ENCODE measurements at places on chromosomes 16 and 17.

GRCh38 chr16:78788276-78788675 lies 688.8 kb downstream of the WWOX start:
- DNase-seq, result no peak

GRCh38 chr17:40551879-40552768 lies 13.1 kb downstream of the CCR7 start:
- DNase-seq, result peak; percentile 24

DNA sequence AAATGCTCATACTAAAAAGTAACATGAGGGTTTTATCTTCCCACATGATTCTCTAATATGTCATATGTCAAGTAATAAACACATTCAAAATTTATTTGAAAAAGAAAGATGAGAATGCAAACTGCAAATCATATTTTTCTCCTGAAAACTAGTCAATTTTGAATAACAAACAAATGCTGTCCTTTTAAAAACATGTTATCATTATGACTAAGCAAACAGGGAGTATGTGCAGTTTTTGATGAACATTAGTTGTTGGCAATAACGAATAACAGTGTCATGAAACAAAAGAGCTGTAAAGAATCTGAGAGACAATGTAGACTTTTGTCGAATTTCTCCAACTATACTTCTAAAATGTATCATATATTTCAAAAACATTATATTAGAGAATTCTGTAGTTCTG lies 34.8 kb downstream of the RPGRIP1L start:
- no peak for DNase-seq

DNA sequence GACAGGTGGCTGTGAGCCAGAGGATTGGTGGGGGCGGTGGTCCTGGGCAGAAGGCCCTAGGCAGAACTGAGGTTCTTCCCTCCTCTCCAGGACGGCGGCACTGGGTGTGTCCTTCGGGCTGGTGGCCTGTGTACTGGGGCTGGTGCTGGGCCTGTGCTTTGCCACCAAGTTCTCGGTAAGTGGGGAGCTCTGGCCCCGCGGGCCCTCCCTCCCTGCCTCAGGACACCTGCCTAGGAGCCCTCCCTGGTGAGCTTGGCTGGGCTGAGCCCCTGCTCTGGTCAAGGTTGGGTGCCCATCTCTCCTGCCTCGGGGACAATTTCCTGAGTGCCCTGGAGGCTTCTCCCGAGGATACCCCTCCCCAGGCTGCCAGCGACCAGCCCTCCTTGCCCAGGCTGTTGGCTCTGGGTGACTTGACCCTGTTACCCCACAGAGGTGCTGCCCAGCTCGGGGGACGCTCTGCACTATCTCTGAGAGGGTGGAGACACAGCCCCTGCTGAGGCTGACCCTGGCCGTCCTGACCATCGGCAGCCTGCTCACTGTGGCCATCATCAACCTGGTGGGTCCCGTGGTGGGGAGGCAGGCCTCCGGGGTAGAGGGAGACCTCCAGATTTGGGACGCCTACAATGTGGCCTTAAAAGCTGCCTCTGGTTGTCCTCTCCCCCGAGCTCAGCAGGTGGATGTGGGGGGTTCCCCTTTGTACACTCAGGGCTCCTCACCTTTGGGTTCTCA lies 42.0 kb downstream of the ADCY7 start:
- DNase-seq, result no peak

DNA sequence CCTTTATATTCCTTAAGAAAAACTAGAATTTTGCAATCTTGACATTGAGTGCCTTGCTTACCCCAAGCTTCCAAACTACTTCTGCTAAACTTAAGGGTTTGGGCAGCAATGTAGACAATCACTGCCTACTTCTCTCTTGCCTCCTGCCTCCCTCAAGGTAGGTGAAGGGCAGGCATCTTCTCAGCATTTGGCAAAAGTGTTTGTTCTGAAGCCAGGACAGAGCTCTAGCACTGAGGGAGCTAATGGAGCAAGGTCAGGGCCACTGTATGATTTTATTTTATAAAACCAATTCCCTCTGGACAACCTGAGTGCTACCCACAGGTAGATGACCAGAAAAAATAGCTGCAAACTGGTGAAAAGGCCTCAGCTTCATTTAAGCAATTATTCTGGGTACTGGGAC lies 111.8 kb downstream of the IRX3 start:
- no peak for DNase-seq

GRCh38 chr16:30972872-30973271 lies 12.1 kb upstream of the HSD3B7 start:
- no peak for DNase-seq

GRCh38 chr16:25785361-25785760 lies 93.6 kb downstream of the HS3ST4 start:
- DNase-seq, result no peak

- DNase-seq, result no peak
Measured at GRCh38 chr16:50252874-50253513, 13.4 kb upstream of the ADCY7 start.

DNA sequence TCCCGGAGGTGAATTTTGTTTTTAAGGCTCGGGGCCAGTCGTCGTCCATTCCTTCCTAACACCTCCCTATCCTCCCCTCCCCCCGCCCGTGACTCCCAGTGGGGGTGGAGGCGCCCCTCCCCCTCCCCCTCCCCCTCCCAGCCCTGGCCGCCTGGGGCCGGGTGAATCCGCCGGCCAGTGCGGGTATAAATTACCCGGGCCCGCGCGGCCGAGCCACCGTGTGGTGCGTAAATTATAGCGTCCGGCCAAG lies 2.0 kb upstream of the GSE1 start:
- no peak for DNase-seq

DNA sequence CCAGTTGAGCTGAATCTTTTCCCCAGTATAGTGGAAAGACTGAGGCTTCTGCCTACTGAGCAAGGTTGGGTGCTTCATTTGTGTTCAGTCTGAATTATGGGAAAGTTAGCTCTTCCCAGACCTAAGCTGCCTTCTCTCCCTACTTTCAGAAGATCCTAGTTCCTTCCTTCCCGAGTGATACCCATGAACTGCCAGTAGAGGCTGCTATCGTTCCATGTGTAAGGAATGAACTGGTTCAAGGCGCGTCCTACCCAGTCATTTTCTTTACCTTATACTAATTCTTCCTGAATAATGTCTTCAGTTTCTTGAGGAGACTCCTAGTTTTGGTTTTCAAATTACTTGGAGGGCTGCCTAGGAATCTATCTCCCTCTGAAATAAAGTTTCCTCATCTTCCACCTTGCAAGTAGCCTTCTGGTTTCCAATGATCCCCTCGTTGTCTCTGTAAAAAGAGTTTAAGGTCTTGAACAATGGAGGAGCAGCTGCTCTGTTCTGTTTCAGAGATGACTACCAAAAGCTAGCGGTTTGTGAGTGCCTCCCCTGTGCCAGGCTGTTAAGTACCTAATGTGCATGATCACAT lies 934 bp upstream of the AOC2 start:
- no peak for DNase-seq

- no peak for DNase-seq
Measured at GRCh38 chr17:81428516-81428915, 33.3 kb downstream of the BAHCC1 start.

DNA sequence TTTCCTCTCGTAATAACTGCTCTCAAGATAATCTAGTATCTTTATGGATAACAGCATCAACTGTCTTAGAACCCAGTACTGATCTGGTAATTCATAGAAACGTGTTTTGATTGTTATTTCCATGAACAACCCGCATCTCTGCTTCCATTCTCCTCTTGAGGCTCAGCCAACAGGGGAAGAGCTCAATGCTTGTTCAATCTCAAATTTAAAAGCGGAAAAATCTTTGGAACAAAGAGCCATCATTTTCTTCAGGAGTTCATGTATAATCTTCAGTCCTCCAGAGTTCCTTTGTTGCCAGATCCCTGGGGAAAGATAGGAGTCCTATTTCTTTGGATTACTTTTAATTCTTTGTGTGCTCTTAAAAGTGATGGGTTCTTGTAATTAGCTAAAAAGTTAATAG lies 319.9 kb downstream of the GRIN2A start:
- no peak for DNase-seq

DNA sequence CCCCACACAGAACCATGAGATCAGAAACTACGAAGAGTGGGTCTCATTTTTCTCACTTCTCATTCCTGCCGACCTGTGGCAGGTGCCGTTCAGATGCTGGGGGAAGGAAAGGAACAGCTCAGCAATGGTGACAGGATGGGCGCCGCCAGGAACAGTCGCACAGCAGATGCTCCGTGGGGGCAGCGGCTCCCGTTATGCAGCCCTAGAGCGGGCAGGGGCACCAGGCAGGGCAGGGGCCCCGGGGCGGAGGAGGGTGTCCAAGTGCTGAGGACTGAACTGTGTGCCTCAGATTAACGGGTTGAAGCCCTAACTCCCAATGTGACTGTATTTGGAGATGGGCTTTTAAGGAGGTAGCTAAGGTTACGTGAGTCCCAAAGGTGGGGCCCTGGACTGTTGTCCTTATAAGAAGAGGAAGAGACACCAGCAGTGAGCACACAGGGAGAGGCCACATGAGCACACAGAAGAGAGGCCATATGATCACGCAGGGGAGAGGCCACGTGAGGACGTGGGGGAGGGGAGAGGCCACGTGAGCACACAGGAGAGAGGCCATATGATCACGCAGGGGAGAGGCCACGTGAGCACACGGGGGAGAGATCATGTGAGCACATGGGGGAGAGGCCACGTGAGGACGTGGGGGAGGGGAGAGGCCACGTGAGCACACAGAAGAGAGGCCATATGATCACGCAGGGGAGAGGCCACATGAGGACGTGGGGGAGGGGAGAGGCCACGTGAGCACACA lies 95.7 kb upstream of the METRNL start:
- DNase-seq, result no peak

DNA sequence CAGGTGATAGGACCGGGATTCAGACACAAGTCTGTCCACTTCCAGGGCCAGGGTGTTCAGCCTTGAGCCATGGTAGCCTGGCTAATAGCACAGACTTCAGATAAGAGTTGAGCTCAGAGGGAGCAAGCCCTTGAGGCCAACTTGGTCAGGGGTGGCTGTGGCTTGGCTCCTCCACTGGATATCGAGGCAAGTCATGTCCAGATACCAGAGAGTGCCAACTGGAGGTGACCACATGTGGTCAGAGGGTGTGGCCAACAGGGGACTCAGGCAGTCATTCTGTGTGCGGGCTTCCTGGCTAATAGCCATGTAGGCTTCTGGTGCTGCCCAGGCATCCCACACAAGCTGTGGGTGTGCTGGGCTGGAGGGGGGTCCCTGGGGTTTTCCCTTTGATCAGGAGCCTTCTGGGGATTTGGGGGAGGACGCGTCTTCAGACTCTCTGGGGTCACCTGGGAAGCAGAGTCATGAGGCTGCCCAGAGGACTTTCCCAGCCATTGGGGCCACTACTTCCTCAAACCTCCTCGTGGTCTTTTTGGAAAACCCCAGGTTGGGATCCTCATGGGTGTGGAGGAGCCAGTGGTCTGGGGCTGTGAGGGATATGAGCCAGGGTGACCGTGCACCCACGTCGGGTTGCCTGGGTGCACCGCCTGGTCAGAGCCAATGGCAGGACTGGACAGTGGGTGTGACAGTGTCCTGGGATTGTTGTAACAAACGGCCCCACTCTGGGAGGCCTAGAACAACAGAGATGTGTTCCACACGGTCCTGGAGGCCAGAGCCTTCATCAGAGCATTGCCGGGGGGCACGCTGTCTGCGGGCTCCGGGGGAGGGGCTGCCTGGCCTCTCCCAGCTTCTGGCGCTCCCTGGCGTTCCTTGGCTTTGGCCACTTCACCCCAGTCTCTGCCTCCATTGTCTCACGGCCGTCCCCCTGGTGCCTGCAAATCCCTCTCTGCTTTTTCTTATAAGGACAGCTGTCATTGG lies 25.0 kb downstream of the COX4I1 start:
- no peak for DNase-seq

DNA sequence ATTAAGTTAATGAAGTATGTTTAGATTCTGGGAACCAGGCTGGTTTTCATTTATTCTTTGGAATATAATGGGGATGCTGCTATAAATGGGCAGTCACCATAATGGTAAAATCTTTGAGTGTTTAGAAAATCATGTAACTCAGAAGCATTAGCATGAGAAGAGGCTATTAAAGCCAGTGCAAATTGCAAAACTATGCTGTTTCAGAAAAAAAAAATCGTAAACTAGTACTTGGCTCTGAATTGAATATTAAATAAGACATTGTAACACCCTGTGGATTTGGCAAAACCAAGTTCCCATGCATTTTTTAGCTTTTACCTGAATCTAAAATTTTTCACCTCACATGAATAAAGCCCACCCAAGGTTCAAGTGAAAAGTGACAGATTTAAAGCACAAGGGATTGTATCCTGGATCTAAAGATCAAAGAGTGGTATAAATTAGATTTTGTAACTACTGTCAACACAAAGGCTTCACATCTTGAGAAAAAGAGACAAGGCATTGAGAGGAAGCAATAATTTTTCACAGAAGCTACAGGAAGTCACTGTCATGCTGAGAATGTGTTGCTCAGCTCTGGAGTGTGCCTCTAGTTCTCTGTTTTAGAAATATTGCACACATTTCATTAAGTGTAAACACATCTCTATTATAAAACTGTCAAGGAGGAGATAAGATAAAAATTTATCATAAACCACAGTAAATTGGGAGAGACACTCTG lies 142.2 kb downstream of the ABCA8 start:
- DNase-seq, result no peak

DNA sequence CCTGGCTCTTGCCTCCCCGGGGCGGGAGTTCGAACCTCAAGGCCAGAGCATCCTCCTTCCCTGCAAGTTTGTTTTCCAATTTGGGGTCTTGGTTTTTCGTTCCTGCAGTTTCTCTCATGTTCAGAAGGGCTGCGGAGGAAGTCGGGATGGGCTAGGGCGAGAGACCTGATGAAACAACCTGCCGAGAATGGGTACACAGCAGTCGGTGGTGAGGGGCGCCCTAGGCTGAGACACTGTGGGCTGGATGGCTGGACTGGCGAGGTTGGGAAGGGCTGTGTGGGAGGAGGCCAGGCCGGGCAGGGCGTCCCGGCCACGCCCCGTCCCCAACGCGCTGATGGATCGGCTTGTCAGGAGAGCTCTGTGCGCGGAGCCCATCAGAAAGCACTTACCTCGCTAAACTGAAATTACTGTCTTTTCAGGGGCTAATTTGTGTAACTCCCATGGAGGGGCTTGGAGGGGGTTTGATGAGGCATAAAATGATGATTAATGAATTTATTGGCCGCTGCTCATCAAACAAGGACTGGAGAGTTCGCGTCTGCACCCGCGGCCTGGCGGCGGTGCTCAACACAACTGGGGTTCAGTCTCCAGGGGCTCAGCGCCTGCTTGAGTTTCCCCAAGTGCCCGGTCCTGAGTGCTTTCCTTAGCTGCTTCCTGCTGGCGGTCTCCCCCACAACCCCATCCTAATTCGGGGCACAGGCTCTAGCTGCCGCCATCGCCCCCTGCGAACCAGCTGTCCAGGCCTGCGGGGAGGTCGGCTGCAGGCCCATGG lies 9.0 kb downstream of the IRX5 start:
- DNase-seq, result peak; percentile 66

DNA sequence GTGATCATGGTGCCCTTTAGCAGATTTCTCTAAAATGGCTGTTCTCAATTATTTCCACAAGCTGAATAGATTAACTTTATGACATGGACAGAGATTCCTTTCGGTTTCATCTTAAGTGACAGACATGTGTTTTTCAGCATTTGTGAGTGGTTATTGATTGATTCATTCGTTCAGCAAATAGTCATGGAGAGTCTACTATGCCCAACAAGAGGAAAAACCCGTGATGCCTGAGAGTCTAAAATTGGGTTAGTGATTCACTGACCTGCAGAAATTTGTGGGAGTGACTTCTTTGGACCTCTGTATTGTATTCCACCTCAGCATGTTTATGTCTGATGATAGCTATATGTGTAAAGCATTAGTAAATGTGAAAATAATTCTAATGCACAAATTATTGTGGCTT lies 28.0 kb upstream of the DUSP14 start:
- DNase-seq, result no peak

- DNase-seq, result peak; percentile 15
Measured at GRCh38 chr16:70257391-70257790, 5.7 kb upstream of the EXOSC6 start.

Data from H9 (cell line).